ENCODE measurements at places on chromosomes 4 and X. TPM values are rescaled to one million over a fixed set of nuclear protein-coding genes. Genes with fewer than 3 reads are reported as not detected.

DNA sequence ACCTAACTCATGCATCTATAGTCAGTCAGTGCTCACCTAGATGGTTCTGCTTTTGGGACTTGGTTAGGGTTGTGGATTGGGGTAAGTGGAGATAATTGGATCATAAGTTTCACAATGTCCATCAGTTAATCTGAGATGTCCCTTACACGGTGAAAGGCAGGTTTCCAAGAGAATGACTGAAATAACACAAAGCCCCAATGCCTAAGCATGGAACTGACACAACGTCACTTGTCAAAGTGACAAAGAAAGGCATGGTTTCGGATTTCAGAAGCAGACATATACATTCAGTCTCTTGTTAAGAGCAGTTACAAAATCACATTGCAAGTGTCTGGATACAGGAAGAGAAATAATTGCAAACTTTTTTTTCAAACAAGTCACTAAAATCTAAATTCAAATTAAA lies 1456.9 kb downstream of the TECRL start:
- no peaks in the 10 kb centered on the region for H3K4me1 ChIP-seq
- H3K27ac ChIP-seq = no peak overlapping the region
- no peak overlapping the region for H3K4me3 ChIP-seq
- DNase-seq = no peak
- no peaks in the 10 kb centered on the region for H3K27me3 ChIP-seq

GRCh38 chr4:86032476-86033022 lies 327.3 kb downstream of the MAPK10 start:
- peak overlapping the region; percentile 51 for H3K27ac ChIP-seq
- H3K27me3 ChIP-seq = no peaks in the 10 kb centered on the region
- H3K36me3 ChIP-seq = no peaks in the 10 kb centered on the region
- DNase-seq = no peak
- H3K4me3 ChIP-seq = no peak overlapping the region

DNA sequence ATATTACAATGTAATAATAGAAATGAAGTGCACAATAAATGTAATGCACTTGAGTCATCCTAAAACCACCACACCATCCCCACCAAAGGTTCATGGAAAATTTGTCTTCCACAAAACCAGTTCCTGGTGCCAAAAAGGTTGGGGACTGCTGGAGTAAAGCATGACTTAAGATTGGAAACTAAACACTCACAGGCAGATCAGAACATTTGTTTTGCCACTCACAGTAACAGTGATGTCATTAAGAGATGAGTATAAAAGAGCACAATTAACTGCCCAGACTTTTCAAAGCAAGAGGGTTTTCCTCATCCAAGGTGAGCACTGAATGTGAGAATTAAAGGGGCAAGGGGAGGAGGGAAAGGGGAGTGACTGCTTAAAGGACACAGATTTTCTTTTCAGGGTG lies 35.6 kb downstream of the MAP7D3 start:
- H3K27me3 ChIP-seq = peaks cover 7% of the 10 kb centered on the region
- H3K36me3 ChIP-seq = no peaks in the 10 kb centered on the region
- H3K4me1 ChIP-seq = no peaks in the 10 kb centered on the region
- DNase-seq = no peak
- H3K27ac ChIP-seq = no peak overlapping the region

Gene SPANXN3
- total RNA-seq = not detected

DNA sequence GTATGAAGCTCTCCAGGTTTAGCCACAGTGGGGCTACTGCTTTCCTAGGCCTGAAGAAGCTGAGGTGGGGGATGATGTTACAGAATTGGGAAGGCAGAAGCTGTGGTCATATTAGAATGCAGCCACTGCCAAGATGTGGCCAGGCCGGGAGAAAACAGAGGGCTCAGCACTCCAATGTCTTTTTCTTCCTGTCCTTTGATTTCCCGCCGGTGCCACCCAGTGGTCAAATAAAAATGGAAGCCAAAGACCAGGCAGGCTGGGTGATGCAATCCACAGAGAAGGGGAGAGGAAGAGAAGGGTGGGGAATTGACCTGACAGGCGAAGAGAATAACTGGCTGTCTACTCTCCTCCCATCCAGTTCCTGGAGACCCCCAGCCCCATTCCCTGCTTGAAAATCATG lies 94.9 kb upstream of the SHISA3 start:
- no peaks in the 10 kb centered on the region for H3K27me3 ChIP-seq
- peak; percentile 58 for DNase-seq
- H3K4me1 ChIP-seq = no peaks in the 10 kb centered on the region
- H3K4me3 ChIP-seq = no peak overlapping the region
- H3K36me3 ChIP-seq = no peaks in the 10 kb centered on the region

Gene SLC2A9
- 18.6 TPM for total RNA-seq

- H3K36me3 ChIP-seq = no peaks in the 10 kb centered on the region
- H3K27me3 ChIP-seq = peaks cover 26% of the 10 kb centered on the region
- no peak overlapping the region for H3K4me3 ChIP-seq
- no peak overlapping the region for H3K27ac ChIP-seq
- peaks cover 3% of the 10 kb centered on the region for H3K4me1 ChIP-seq
Observed at GRCh38 chrX:153647461-153648357, 706 bp downstream of the DUSP9 start.

Gene KCTD8
- 0.06 TPM for total RNA-seq

Gene RIPPLY1
- total RNA-seq = not detected

GRCh38 chrX:31323658-31324057 lies 251.8 kb upstream of the FTHL17 start:
- H3K27ac ChIP-seq = no peak overlapping the region
- peaks cover 2% of the 10 kb centered on the region for H3K27me3 ChIP-seq
- H3K4me3 ChIP-seq = no peak overlapping the region
- H3K36me3 ChIP-seq = no peaks in the 10 kb centered on the region
- DNase-seq = no peak

- no peak overlapping the region for H3K4me3 ChIP-seq
- H3K4me1 ChIP-seq = peaks cover 15% of the 10 kb centered on the region
- no peak overlapping the region for H3K27ac ChIP-seq
- no peak for DNase-seq
Observed at GRCh38 chr4:74110670-74111069, 11.7 kb upstream of the CXCL2 start.

- no peak overlapping the region for H3K27ac ChIP-seq
- DNase-seq = no peak
- H3K4me1 ChIP-seq = no peaks in the 10 kb centered on the region
- H3K4me3 ChIP-seq = no peak overlapping the region
- no peaks in the 10 kb centered on the region for H3K27me3 ChIP-seq
- no peaks in the 10 kb centered on the region for H3K36me3 ChIP-seq
Observed at GRCh38 chr4:164847967-164848649, 28.9 kb upstream of the APELA start.
